ENCODE measurements at places on chromosomes 4 and X.

- DNase-seq, result no peak
Observed at GRCh38 chr4:19540859-19541540, 710.7 kb upstream of the SLIT2 start.

GRCh38 chr4:108828620-108829019 lies 65.8 kb upstream of the ETNPPL start:
- no peak for DNase-seq

DNA sequence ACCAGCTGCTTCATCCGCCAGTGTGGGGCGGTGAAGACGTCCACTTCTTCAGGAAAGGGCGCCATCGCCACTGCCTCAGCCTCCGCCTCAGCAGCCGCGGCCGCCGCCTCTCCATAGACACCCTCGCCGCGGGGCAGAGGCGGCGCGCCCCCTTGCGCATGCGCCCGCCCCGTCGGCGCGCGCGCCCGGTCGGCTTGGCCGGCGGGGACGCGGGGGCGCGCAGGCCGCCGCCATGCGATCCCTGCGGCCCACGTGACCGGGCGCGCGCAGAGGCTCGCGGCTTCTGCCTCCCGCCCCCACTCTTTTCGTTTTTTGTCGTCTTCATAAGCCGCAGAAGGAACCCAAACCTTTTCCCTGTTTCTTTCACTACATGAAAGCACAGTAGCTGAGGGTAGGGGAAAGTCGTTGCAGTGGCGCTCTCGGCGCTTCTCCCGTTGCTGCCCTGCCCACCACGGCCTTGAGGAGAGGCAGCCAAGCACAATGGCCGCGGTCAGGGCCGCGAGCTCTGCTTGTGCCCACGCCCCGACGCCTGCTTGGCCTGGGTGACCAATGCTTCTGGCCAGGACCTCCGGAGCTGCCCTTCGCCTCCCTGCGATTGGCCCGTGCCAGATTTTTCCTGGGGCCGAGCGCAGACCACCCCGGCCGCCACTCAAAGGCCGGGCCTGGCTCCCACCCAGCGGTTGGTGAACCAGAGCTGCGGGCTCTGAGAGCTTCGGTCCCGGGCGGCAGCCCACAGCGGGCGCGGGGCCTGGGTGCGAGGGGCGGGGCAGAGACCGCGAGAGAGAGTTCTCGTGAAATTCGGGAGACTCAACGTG lies at the start of gene FBXL5:
Gene FBXL5, minus strand, starts transcription at position 135 of the 815 bp plus-strand sequence. Its CDS starts 70 bp downstream, at position 65.
- peak; percentile 45 for DNase-seq

- no peak for DNase-seq
Observed at GRCh38 chrX:10244915-10245622, 88.3 kb downstream of the CLCN4 start.

DNA sequence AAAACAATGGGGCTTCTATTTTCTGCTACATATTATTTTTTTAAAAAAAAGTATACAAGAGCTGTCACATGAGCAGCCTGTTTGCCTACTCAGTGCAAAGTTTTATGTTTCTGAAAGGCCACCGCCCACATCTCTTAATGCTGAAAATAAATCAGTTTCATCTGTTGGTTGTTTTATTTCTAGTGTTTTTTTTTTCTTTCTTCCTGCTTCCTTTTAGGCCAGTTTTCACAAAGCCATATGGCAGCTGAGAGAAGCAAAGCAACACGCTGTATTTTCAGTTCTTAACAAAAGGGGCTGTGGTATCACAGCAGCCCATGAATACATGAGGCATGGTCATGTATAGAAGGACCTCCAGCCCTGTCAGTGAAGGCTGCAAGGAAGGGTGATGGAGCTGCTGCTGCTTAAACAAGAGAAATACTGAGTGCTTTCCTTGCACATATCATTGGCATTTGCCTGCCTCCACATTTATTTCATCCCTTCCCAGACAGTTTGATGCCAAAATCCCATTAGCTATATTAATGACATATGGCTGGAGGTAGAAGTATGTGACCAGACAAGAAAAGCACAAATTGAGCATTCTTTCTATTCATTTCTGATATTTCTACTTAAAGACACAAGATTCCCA lies 172.5 kb downstream of the PCDH18 start:
- no peak for DNase-seq

GRCh38 chr4:11710453-11711093 lies 281.9 kb upstream of the HS3ST1 start:
- no peak for DNase-seq

- DNase-seq, result no peak
Observed at GRCh38 chr4:127209580-127210095, 423.1 kb upstream of the INTU start.
